DMS53 (cell line): ENCODE measurements at places on chromosomes 12 and 14.

GRCh38 chr12:123032736-123033391 lies 52.4 kb downstream of the ARL6IP4 start:
- no peak for DNase-seq

DNA sequence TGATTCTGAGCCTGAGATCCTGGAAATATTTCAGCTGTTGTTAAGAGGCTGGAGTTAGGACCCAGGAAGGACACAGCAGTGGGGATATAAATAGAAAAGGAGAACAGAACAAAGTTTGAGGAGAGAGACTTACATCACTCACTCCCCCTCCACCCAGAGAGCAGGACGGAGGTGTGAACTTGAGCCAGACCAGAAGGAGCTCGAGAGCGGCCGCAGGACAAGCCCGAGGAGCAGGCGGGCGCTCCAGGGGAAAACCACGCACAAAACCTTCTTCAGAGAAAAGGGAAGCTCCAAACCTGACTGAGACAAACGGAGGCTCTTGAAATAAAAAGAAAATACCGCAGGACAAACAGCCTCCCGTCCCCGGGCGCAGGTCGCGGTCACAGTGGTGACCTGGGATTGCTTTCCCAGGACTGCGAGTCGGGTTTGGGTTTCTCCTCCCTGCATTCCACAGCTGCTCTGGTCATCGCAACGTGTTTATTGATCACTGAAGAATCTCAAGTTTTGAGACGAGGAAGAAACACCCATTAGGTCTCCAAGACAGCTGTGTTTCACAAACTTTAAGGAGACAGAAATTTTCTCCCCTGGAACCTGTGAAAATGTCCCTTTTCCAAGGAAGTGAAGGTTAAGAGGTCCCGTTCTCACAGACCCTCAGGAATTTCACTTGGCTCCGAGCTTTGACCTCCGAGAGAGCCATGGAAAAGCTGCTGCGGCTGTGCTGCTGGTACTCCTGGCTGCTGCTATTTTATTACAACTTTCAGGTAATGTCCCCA lies at the start of gene ADGRD1:
TSS of gene ADGRD1 (plus strand) at position 137 of the 773 bp plus-strand sequence. CDS start at position 696, 559 bp downstream.
- peak; percentile 50 for DNase-seq

DNA sequence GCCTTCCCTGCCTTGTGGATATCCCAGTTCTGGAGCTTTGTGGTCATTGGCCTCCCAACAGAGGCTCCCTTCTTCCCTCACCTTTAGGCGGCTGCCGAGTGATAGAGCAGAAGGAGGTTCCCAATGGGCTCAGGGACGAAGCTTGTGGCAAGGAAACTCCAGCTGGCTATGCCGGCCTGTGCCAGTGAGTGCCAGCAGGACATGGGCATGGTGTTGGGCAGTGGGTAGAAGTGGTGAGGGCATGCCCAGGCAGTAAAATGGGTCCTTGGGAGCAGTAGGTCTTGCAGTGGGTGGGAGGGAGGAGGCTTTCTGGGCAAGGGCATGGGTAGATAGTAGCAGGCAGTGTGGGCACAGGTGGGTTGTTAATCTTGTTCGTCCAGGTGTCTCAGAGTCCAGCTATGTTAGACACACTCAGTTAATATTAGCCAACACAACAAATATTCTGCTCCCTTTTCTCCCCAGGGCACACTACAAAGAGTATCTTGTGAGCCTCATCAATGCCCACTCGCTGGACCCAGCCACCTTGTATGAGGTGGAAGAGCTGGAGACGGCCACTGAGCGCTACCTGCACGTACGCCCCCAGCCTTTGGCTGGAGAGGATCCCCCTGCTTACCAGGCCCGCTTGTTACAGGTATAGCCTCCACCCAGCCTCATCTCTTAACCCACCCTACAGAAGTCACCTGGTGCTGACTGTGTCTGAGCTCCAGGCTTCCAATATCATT lies 1.1 kb upstream of the IRF9 start:
- DNase-seq, result no peak

DNA sequence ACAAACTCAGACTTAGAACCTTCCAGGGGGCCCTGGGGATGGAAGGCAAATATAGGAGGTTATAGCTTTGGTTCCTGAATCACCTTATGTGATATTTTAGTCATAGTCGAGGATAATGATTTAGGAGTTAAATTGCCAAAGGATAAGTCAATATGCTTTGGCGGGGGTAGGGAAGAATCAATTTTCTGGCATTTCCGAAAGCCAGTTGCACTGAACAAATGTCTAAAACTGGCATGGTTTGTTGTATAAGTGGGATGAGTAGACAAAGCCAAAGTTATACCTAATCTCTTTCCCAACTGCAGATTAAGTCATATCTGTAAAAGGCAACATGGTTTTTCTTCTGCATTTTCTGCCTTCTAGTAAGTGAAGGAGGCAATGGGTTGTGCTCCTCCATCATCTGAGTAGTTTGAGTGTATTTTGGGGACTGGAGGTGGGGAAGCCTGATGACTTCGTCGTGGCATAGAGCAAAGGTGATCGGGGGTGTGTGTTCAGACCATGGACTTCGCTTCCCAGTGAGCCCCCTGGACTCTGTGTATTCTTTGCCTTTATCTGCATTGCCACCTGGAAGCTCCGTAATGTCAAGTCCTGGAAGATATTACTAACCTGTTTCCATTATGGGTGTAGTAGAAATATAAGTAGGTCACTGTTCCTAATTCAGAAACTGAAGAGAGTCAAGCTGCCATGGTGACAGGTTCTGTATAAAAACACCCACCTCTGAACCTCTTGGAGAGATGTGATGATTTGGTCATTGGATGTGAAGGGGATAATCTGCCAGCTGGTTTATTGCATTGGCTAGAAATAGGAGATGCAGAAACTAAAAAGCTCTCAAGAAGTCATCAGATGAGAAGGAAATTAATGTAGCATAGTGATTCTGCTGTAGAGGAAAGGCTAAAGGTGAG lies 24.5 kb downstream of the PPFIBP1 start:
- DNase-seq, result no peak
